PC-9 (cell line): ENCODE measurements at places on chromosomes 13 and 19. TPM values are rescaled to one million over a fixed set of nuclear protein-coding genes. Genes with fewer than 3 reads are reported as not detected.

The ZNF790 gene
- 5.0 and 5.9 TPM in 2 replicates for total RNA-seq

The CCDC8 gene
- total RNA-seq: 3.9 and 4.2 TPM in 2 replicates

The CAPN12 gene
- 38.4 and 43.9 TPM in 2 replicates for total RNA-seq

- no peak for DNase-seq
Observed at GRCh38 chr19:53908106-53908934, 758 bp upstream of the CACNG7 start.

- no peak for DNase-seq
Observed at GRCh38 chr19:22620401-22620800, 13.7 kb upstream of the ZNF492 start.

DNA sequence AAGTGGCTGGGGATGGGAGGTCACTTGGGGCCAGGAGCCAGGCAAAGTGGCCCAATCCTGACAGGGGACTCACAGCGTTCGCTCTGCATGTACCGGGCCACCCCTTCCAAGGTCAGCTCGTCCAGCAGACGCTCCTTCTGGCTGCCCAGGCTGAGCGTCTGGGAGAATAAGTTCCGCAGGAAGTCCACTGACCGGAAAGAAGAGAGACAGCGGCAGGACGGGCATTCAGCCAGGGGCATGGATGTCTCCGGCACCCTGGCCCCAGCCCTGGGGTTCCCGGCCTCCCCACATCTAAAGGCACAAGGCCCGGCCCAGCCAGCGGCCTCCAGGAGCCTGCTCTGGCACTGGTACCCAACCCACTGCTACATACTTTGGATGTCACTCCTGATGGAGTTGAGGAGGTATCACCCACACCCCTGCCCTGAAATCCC, 6.1 kb downstream of the SIRT2 start:
- DNase-seq: no peak

DNA sequence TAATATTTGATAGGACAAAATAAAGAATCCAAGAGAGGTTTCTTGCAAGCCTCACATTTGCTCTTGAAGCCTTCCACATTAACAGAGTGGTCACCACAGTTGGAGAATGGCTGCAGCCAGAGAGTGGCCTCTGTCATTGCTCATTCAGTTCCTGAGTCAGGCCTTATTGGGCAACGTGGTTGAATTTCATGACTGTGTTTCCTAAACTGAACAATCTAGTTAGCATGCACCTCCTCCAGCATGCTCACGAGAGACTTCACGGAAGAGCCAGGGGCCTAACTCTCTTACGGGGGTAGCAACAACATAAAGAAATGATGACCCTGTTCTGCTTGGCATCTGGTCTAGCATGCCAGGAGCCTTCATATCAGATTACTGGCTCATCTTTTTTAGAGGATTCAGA, 9.6 kb upstream of the UBL3 start:
- DNase-seq: no peak
